Dermis microvascular lymphatic vessel endothelial cell (primary cell): ENCODE measurements at places on chromosomes 16 and 17. TPM values are rescaled to one million over a fixed set of nuclear protein-coding genes. Genes with fewer than 3 reads are reported as not detected.

The SLC9A5 gene
- 0.39 and 0.51 TPM in 2 replicates for total RNA-seq

The TP53TG3 gene
- not detected in 2 replicates for total RNA-seq

The ESRP2 gene
- 0.77 and 2.1 TPM in 2 replicates for total RNA-seq

The CCT6B gene
- 0.39 and 0.63 TPM in 2 replicates for total RNA-seq

The CTRB1 gene
- not detected in 2 replicates for total RNA-seq

The MT1E gene
- 11.1 and 108 TPM in 2 replicates for total RNA-seq

The C16orf95 gene
- total RNA-seq = 2.0 and 2.8 TPM in 2 replicates

The TBC1D3H gene
- total RNA-seq = not detected in 2 replicates

The ADAD2 gene
- not detected in 2 replicates for total RNA-seq

The HOXB8 gene
- 0.64 and 0.76 TPM in 2 replicates for total RNA-seq

DNA sequence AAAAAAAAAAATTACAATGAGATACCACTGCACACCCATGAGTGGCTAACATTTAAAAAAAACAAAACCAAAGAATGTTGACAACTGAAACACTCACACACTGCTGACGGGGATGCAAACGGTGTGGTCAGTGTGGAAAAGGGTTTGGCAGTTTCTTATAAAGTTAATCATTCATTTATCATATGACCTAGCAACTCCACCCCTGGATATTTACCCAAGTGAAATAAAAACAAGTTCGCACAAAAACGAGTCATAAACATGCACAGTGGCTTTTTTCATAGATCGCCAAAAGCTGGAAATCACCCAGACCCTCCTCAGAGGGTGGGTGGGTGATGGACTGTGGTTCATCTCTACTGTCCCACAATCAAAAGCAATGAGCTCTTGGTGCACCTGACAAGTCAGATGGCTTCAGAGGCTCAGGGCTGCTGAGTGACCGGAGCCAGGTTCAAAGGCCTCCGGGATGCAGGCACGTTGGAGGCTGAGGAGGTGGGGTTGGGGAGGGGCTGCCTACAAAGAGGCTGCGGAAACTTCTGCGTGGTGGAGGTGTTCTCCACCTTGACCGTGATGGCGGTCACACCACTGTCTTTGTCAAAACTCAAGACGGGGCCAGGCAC is 14.2 kb downstream of the RAB40B start:
- no peak for DNase-seq

GRCh38 chr17:64940055-64940454 is 20.8 kb upstream of the LRRC37A3 start:
- DNase-seq = no peak

- no peak for DNase-seq
Observed at GRCh38 chr16:64365448-64365931, 756.4 kb downstream of the CDH11 start.

DNA sequence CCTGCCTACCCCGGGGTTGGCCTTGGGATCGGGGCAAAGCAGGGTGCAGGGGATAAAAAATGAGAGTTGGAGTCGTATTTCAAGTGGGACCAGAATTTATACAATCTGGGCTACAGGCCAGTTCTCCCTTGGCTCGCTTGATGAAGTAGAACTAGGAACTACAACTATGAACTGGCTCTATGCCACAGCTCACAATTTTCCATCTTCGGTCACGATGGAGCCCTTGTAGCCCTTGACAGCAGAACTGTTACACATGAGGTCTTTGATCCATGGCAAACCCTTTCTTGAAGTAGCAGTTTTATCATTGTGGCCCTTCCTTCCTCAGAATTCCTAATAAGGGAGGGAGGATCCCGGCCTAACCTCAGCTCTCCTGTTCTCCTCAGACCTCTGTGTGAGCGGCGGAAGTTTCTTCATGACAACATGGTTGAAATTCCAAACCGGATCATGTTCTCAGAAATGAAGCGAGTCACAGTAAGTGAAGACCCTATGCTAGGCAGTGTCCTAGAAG is 17.1 kb downstream of the LIG3 start:
- DNase-seq = peak; percentile 41

DNA sequence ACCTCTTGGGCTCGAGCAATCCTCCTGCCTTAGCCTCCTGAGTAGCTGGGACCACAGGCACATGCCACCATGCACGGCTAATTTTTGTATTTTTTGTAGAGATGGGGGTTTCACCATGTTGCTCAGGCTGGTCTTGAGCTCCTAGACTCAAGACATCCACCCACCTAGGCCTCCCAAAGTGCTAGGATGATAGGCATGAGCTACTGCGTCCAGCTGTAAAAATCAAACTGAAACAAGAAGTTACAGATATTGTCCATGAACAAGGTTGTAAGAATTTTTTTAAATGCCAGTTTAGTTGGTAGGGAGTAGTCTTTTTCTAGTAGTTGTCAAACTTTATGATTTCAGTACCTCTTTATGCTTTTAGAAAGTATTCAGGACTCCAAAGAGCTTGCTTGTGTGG is 424.4 kb upstream of the PMFBP1 start:
- no peak for DNase-seq

- DNase-seq = no peak
Observed at GRCh38 chr16:22093331-22093730, 990 bp downstream of the VWA3A start.

DNA sequence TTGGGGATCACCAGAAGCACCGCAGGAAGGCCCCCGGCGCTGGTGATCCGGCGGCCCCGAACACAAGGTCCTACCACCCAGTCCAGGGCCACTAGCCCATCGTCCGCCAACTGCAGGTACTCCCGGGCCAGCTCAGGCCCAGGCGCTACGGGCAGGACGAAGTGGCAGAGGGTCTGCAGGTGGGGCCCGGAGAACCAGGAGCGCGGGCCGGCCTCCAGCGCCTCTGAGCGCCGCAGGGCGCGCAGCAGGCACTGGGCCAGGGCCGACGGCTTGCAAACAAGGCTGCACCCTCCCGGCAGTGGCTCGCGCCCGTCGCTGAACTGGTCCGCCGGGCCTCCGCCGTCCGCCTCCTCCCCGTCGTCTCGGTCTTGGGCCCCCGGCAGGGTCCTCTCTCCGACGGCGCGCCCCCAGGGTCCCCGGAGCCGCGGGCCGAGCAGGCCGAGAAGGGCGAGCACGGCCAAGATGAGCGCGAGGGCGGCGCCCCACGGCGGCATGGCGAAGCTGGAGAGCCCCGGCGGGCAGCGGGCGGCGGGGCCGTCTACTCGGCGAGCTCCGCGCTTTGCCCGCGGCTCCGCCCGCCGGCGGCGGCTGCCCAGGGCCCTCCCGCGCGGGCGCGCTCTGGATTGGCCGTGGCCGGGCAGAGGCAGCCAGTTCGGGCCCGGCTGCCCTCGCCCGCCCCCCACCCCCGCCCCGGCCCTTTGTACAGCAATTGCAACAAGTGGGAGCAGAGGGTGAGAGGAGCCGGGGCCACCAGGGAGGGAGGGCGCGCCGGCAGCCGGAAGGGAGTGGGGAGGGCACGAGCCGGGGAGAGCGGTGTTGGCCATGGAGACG is at the start of gene ABHD15:
ABHD15 (minus strand) TSS at position 565 of the 831 bp plus-strand sequence; CDS start at position 494, 71 bp downstream.
- DNase-seq = no peak

DNA sequence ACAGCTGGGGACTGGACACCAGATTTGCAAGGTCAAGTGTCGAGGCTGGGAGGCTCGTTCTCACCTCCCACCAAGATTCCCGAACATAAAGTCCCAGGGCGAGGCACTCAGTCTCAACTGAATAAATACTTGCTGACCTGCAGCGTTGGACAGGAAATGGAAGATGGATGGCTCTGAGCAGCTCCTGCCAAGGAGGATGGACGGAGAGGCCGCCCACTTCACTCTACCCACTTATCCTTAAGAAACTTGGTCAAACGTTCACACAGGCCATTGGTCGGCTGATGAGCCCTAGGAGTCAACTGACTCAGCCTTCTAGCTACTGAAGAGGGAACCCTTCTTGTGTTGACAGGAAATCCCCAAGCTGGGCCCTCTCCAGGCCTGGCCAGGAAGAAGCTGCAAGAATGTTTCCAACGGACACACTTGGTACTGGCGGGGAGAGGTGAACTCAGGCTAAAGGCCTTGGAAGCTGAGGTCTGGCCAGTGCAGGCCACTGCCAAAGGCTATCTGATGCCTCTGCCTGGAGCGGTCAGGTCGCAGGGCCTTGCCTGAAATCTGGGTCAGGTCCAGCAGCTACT is 50.0 kb downstream of the VAC14 start:
- no peak for DNase-seq

DNA sequence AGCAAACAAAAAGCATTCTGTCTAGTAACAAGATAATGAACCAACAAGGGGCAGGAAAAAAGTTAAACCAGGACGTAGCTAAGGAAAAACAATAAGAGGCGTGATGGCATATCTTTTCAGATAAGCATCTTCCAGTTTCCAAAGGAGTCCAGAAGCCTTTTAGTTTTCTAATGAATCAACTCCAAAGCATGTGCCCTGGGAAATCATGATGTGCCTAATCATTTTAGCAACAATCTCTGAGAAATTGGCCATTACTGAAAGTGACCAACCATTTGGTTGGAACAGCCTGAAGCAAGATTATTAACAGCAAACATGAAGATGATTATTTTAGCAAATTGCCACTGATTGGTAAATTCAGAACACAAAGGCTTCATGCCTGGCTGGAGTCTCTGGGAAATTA is 440.9 kb upstream of the MAF start:
- DNase-seq = no peak

DNA sequence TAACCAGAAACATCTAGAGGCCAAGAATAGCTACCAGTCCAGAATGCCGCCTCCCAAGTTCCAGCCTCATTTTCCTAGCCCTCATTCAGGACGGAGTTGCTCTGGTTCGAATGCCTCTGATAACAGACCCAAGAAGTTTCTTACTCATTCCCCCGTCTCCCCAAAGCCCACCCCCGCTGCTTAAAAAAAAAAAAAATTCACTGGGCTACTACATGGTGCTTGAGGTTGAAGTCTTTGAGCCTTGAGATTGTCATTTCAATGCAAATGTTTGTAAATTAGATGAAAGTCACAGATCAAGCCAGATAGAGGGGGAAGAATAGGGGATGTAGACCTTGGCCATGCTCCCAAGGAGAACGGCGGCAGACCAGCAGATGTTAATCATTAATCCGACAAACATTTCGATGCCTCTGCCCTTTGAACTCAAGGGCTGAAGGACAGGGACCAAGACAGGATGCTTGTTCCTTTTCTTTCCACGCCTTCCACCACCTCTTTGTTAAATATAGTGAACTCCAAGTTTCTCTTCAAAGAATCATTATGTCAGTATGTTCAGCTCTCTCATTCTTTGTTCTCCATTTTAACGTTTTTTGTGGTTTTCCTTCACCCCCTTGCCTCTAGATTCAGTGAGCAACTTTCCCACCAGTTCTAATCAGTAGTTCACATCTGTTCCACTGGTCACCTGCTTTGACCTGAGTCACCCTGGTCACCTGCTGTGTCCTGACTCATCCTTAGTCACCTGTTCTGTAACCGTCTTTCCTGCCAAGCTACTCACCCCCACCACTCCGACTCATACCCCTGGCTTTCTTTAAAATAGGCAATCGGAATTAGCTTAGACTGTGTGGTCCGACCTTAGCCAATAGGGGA is 190.3 kb downstream of the CPPED1 start:
- DNase-seq = no peak
